ENCODE measurements at places on chromosomes 5 and 9.
A peak's percentile ranks its signal among the peaks of the same experiment; 100 is the strongest.

DNA sequence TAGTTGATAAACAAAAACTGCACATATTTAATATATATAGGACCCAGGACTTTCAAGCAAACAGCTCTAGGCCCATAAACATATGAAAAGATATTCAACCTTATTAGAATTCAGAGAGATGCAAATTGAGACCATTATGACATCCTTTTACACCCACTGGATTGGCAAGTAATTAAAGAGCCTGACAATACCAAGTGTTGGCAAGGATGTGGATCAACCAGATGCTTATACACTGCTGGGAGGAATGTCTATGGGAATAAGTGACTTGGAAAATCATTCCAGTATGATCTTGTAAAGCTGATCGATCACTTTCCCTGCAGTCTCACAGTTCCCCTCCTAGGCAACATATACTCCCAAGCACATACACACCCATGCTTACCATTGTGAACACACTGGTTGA, 15.5 kb upstream of the TCOF1 start:
- DNase-seq: no peak

DNA sequence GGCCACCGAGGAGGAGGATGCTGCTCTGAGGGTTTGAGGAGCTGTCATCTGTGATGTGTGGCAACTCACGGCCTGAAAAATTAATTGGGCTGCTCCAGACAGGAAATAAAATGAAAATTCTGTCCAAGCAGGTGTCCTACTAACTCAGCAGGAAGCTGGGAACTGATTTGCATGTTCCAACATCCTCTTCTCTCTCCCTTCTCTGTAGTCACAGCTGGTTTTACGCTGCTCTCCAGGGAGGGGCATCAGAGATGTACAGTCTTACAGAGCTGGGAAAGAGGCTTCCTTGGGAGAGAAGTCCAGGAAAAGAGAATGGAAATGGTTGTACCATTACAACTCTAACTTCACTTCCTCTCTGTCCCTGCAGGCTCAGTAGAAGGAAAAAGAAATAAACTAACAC, 24.2 kb upstream of the SIL1 start:
- no peak for DNase-seq

GRCh38 chr5:58912116-58912515, 329.2 kb downstream of the RAB3C start:
- no peak for DNase-seq

DNA sequence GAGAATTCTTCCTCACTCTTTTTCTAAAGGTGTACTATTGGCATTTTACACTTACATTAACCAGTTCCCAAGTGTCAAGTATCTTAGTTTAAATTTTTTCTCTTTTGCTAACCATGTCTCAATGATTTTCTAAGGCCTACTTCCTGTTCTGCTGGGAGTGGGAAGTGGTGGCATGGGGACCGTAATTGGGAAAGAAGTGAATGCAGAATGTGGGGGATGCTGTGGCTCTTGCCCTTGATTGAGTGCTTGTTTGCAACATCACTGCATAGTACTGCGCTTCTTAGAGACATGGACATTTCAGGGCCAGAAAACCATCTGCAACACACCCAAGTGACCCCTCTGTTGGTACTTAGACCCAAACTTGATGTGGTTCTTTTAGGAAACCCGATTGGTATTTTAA, 32.8 kb downstream of the MRRF start:
- DNase-seq: no peak

DNA sequence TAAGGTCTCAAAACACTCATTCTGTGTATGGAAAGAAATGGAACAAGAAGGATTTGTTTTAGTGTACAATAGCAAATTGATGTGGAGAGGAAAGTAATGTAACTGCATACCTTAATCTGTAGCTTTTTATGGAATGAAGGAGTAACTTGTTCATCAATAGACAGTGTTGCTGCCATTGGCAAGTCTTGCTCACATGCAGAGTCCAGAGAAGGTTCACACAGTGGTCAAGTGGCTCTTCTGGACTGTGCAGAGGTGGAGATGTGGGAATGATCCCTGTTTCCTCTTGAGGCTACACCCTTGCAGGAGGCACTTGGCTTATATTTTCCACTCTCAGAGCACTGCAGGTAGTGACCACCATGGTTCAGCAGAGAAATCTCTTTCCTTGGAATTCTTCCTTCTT, 132.9 kb upstream of the ANKH start:
- peak; percentile 33 for DNase-seq

DNA sequence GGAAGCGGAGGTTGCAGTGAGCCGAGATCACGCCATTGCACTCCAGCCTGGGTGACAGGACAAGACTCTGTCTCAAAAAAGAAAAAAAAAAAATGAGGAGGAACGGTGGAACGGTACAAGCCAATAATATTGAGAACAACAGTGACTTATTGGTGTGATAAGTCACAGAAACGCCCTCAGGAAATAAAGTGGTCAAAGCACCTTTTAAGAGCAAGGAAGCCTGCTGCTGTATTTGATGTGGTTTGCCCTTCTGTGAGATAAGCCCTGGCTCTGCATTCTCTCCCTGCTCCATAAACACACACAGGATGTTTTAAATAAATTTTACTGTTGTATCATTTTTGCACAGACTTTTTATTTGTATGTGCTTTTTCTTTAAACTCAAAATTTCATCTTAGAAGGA, 269.9 kb upstream of the MSX2 start:
- DNase-seq: no peak
